ENCODE measurements at places on chromosomes 5 and 9. TPM values are rescaled to one million over a fixed set of nuclear protein-coding genes. Genes with fewer than 3 reads are reported as not detected.

The SPATA31C1 gene
- not detected for total RNA-seq

The GTF2H2C gene
- 14.6 TPM for total RNA-seq

The ALDOB gene
- total RNA-seq, result 0.48 TPM

The WNT8A gene
- not detected for total RNA-seq

The IFNA13 gene
- total RNA-seq, result not detected

The NAIF1 gene
- 5.2 TPM for total RNA-seq
